ENCODE measurements at places on chromosomes 2 and 18. TPM values are rescaled to one million over a fixed set of nuclear protein-coding genes. Genes with fewer than 3 reads are reported as not detected.
A peak's percentile ranks its signal among the peaks of the same experiment; 100 is the strongest.

DNA sequence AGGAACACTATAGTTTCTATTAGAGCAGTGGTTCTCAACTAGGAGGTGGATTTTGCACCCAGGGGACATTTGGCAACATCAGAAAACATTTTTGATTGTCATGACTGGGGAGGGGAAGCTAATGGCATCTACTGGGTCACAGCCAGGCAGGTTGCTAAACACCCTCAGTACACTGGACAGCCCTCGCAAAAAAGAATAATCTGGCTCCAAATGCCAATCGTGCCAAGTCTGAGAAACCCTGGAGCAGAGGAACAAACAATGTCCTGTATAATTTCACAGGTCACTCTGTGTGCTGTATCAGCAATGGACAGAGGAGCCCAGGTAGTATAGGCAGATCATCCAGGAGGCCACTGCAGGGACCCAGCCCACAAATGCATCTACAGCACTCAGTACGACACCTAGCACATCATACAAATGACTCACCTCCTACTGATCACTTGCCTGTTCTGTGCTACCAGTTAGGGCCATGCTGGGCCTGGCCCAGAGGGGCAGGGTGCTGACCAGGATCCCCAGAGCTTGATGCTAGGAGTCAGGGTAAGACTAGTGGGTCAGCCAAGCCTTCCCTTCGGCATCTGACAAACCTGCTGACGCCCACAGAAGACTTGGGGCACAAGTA, 37.6 kb downstream of the SFXN5 start:
- no peak overlapping the region for H3K4me3 ChIP-seq
- no peaks in the 10 kb centered on the region for H3K27me3 ChIP-seq
- DNase-seq = no peak
- H3K4me1 ChIP-seq = peaks cover 3% of the 10 kb centered on the region
- peak overlapping the region; percentile 29 for H3K27ac ChIP-seq
- H3K36me3 ChIP-seq = no peaks in the 10 kb centered on the region

Gene TTC32
- total RNA-seq = 14.7 TPM

DNA sequence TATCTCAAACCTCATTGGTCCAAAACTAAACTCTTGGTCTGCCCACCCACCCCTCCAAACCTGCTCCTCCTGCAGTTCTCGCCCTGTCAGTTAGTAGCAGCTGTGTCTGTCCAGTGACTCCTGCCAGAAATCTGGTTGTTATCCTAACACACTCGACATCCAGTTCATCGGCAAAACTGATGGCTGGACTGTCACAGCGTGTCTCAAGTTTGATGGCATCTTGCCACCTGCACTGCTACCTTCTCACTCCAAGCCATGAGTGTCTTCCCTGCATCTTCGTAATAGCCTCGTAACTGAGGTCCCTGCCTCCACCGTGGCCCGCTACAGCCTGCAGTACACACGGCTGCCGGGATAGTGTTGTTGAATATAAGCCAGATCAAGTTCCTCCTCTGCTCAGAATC, 470.1 kb upstream of the RAB12 start:
- no peak for DNase-seq
- peaks cover 6% of the 10 kb centered on the region for H3K36me3 ChIP-seq
- H3K4me1 ChIP-seq = no peaks in the 10 kb centered on the region
- no peaks in the 10 kb centered on the region for H3K27me3 ChIP-seq
- no peak overlapping the region for H3K4me3 ChIP-seq

DNA sequence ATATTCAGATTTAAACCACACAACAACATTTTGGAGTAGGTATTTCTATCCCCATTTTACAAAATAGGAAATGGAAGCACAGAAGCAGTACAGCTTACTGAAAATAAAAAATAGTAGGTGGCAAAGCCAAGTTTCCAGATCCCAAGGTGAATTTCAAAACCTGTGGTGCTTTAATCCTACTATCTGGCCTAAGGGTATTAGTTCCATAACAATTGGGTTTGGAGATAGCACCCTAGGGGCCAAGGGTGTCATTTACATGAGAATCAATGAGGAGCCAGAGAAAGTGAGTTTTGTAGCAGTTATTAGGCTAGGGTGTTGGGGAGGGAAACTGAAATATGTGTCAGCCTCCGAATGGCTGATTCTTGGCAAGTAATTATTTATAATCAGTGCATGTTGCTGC, 24.9 kb downstream of the OSBPL6 start:
- H3K36me3 ChIP-seq = no peaks in the 10 kb centered on the region
- no peak overlapping the region for H3K4me3 ChIP-seq
- no peak overlapping the region for H3K27ac ChIP-seq
- DNase-seq = no peak
- H3K4me1 ChIP-seq = no peaks in the 10 kb centered on the region
- H3K27me3 ChIP-seq = no peaks in the 10 kb centered on the region

Gene DHRS9
- 3.2 TPM for total RNA-seq

Gene AQP12A
- total RNA-seq = not detected

Gene CHN1
- 12.6 TPM for total RNA-seq

Gene VWC2L
- total RNA-seq = 0.30 TPM

- no peaks in the 10 kb centered on the region for H3K27me3 ChIP-seq
- no peak for DNase-seq
- no peak overlapping the region for H3K27ac ChIP-seq
- H3K36me3 ChIP-seq = peaks cover 84% of the 10 kb centered on the region
- no peaks in the 10 kb centered on the region for H3K4me1 ChIP-seq
- H3K4me3 ChIP-seq = no peak overlapping the region
Observed at GRCh38 chr2:3478846-3479385, 40.4 kb downstream of the ADI1 start.

DNA sequence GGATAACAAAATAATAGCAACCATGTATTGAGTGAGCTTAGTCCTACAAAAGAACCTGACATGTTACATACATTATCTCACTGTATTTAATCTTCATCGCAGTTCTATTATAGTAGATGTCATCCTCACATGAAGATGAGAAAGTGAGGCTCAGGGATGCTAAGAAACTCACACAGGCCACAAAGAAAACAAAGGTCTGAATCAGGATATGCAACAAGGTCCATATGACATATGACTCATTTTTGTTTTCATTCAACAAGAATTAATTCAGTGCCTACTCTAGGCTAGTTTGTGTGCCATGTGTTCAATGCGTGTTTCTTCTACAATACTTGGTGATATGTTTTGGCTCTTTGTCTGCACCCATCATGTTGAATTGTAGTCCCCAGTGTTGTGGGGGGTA, 219.7 kb upstream of the EPHA4 start:
- H3K27ac ChIP-seq = no peak overlapping the region
- no peak overlapping the region for H3K4me3 ChIP-seq
- no peaks in the 10 kb centered on the region for H3K36me3 ChIP-seq
- no peaks in the 10 kb centered on the region for H3K4me1 ChIP-seq
- H3K27me3 ChIP-seq = no peaks in the 10 kb centered on the region
- DNase-seq = no peak

Gene LCT
- 0.20 TPM for total RNA-seq

Gene AKAIN1
- total RNA-seq = not detected

DNA sequence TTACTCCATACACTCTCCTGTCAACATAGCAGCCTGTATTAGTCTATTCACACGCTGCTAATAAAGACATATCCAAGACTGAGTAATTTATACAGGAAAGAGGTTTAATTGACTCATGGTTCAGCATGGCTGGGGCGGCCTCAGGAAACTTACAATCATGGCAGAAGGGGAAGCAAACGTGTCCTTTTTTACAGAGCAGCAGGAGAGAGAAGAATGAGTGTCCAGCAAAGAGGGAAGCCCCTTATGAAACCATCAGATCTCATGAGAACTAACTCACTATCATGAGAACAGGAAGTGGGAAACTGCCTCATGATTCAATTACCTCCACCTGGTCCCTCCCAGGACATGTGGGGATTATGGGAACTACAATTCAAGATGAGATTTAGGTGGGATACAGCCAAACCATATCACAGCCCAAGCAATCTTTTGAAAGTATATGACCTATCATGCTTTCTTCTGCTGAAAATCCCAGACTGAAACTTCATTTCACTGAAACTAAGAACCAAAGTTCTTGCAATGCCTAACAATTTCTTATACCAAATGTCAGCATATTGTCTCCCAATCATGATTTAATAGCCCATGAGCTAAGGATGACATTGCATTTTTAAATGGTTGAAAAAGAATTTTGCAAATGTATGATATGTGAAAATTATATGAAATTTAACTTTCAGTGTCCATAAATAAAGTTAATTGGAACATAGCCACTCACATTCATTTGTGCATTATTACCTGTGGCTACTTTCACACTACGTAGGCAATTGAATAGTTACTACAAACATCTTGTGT, 686.8 kb upstream of the ZEB2 start:
- H3K36me3 ChIP-seq = no peaks in the 10 kb centered on the region
- no peaks in the 10 kb centered on the region for H3K27me3 ChIP-seq
- H3K4me3 ChIP-seq = no peak overlapping the region
- no peaks in the 10 kb centered on the region for H3K4me1 ChIP-seq
- no peak overlapping the region for H3K27ac ChIP-seq

DNA sequence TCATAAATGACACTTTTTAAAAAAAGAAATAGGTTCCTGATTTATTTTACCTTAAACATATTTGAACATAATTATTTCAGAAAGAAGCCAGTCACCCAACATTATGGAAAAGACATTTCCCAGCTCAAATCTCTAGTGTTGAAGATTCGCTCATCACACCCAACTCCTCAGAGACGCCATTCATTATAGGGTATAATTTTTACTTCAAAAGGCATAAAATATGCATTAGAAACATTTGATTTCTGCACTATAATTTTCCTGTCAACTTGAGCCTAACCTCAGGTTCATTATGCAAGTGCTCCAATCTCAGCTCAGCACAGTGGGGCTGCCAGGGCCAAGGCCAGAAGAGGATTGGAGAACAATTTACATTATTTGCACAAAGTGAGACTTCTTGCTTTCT, 58.8 kb upstream of the TTN start:
- H3K36me3 ChIP-seq = no peaks in the 10 kb centered on the region
- no peak overlapping the region for H3K27ac ChIP-seq
- H3K4me3 ChIP-seq = no peak overlapping the region

DNA sequence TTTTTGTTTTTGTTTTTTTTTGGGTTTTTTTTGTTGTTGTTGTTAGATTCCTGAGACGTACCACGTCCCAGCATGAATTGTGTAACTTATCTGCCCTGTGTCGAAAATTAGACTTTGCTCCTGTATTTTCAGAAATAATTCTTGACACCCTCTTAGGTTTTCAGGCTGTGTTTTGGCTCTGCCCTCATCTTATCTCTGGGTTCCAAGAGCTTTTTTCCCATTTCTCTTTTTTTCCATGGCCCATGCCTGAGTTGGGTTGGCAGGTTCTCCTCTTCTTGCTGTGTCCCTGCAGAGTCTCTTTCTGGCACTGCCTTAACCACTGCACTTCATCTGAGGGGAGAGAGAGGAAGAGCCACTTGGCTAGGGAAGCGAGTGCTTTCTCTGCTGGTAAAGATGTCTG, 42.4 kb downstream of the CTIF start:
- DNase-seq = no peak
- no peak overlapping the region for H3K27ac ChIP-seq
- no peak overlapping the region for H3K4me3 ChIP-seq
- peaks cover 2% of the 10 kb centered on the region for H3K36me3 ChIP-seq

GRCh38 chr2:151361674-151362370, 4.4 kb downstream of the TNFAIP6 start:
- peaks cover 3% of the 10 kb centered on the region for H3K4me1 ChIP-seq
- DNase-seq = no peak
- H3K27ac ChIP-seq = no peak overlapping the region

DNA sequence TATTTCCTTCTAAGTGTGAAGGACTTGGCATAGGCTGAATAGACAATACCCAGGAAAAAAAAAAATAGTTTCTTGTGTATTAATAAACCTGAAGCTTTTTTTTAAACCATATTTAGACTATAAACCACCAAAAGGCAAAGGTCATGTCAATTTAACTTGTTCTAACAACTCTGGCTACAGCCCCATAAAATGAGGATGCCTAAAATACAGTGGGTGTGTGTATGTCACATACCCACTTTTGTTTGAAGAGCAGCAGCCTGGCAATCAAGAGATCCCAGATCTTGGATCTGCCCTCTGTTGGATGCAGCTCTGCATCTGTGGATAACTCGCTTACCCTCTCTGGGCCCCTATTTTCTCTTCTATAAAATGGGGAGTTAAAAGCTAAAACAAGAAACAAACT, 65.4 kb downstream of the SATB2 start:
- H3K4me1 ChIP-seq = no peaks in the 10 kb centered on the region
- no peaks in the 10 kb centered on the region for H3K36me3 ChIP-seq
- no peaks in the 10 kb centered on the region for H3K27me3 ChIP-seq
- H3K27ac ChIP-seq = no peak overlapping the region
- no peak overlapping the region for H3K4me3 ChIP-seq
- no peak for DNase-seq

Gene COL4A4
- 31.2 TPM for total RNA-seq

GRCh38 chr2:201185863-201186262, 2.9 kb downstream of the CASP10 start:
- H3K4me3 ChIP-seq = no peak overlapping the region
- H3K4me1 ChIP-seq = peaks cover 45% of the 10 kb centered on the region
- no peak for DNase-seq
- H3K27me3 ChIP-seq = no peaks in the 10 kb centered on the region
- H3K27ac ChIP-seq = peak overlapping the region; percentile 62

DNA sequence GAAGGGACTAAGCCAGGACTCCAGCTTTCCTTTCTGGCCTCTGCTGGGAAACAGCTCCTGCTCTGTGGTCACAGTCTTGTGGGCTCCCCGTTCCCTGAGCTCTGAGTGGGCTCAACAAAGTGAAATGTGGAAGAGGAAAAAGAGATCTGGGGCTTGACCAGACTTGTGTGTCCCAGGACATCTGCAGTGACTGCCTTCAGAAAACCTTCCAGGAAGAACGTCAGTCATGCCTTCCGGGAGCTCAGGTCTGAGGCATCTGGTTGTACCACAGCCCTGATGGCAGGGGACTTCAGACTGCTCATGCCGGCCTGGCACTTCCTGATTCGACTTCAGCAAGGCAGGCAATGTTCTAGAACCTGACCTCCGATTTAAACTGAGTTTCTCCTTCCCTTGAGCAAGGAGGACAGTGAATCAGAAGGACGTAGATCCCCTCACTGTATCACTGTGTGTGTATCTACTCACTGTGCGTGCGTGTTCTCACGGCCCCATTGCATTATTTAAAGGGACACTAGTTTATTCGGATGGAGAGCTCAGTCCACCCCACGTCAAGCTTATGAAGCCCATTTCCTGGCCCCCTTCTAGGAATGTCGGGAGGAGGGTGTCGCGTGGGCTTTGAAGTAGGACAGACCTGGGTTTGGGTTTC, 548 bp upstream of the FBLN7 start:
- H3K36me3 ChIP-seq = no peaks in the 10 kb centered on the region
- DNase-seq = no peak
- H3K27ac ChIP-seq = no peak overlapping the region
- H3K4me3 ChIP-seq = peak overlapping the region; percentile 54
- H3K27me3 ChIP-seq = peaks cover 2% of the 10 kb centered on the region

GRCh38 chr2:42021464-42021863, 26.4 kb upstream of the PKDCC start:
- H3K4me1 ChIP-seq = no peaks in the 10 kb centered on the region
- no peaks in the 10 kb centered on the region for H3K27me3 ChIP-seq
- H3K36me3 ChIP-seq = no peaks in the 10 kb centered on the region
- H3K27ac ChIP-seq = no peak overlapping the region
- no peak overlapping the region for H3K4me3 ChIP-seq
- no peak for DNase-seq
